ENCODE measurements at places on chromosomes 3 and 15.
A peak's percentile ranks its signal among the peaks of the same experiment; 100 is the strongest.

DNA sequence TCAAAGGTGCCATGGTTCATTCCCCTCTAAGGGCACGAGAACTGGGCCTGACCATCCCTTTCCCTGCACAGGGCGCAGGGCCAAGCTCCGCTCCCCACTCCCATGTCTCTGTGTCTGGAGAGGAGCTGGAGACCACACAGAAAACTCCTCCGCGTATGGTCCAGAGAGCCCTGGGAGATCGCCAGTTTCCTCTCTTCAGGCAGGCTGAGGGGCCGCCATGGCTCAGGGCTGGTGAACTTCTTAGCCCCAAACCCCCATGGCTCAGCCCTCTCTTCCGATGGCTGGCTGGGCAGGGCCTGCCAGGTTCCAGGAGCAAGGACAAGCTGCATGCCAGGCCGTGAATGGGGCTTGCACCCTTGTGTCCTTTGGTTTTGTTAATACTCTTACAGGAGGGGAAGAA, 52.9 kb downstream of the EXOG start:
- ATAC-seq, result no peak

GRCh38 chr3:150114873-150115540, 144.3 kb upstream of the PFN2 start:
- peak; percentile 41 for ATAC-seq

DNA sequence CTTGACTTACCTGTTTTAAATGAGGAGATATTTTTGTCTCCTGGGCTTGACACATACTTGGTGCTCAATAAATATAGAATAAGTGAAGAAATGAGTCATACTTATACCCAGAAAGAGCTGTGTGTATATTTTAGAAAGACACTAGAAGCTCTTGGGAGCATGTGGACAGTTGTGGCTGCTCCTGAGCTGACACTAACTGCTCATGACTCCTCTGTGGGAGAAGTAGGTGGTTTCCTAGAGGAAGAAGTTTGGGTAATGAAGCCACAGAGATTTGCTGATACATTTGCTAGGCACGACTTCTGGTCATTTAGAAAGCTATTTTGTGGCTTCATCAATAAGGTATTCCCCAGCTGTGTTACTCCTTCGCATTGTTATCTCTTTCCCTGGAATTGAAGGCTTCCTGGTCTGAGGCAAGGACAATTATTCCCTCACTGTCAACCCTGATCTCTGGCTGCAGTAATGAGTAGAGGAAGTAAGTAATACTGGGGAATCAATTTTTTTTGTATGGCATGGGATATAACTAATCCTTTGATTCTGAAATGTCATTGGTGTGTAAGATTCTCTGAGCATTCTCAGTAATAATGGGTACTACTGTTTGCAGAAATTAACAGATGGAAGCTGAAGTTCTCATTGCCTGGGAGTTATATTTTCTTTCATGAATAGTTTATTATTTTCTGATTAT, 79.6 kb upstream of the DCBLD2 start:
- peak; percentile 63 for ATAC-seq

DNA sequence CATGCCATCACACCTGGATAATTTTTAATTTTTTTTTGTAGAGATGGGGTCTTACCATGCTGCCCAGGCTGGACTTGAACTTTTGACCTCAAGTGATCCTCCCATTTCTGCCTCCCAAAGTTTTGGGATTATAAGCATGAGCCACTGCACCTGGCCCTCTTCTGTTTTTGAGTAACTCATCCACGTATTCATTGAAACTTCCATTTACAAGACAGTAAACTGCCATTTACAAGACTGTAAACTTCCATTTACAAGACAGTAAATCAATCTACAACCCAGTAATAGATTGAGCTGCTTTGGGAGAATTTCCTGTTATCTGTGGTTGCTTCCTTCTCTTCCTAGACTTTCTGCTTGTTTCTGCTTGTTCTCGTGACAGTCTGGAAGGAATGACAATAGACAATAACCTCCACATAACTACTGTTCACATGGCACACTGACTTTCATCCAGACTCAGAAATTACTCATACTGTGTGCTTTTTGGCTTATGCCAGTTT, 114.7 kb upstream of the CCNL1 start:
- no peak for ATAC-seq

DNA sequence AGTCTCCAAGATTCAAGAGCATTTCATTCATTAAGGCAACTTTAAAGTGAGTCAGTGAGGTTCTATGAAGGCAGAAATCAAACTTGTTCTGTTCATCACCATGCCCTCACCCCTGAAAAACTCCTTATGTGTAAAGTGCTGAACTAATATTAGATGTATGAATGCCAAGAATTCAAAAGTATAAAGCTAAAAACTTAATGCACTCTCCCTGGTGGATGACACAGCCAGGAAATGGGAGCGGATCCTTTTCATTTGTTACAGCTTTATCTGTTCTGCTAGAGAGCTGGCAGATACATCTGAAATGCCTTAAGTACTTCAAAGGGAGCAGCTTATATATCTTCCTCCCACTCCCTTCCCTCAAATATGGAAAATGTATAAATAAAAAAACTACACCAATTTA, 8.2 kb downstream of the TXNRD3 start:
- no peak for ATAC-seq

GRCh38 chr15:98684436-98684835, 36.1 kb downstream of the IGF1R start:
- no peak for ATAC-seq

DNA sequence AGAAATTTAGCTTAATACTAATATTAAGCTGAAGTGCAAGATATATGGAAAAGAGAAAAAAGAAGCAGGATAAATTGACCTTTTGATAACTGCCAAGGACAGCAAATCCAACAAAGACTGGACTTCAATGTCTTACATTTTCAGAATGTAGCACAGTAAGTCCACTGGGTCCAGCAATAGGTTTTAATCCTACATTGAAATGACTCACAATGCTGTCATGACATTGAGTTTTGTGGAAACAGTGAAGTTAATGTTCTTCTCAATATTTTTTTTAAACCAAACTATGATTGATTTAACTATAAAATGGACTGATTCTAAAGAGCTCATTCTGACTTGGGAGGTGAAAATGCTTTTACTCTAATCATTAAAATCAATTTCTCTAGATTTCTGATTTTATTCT, 166.6 kb upstream of the ZNF717 start:
- ATAC-seq, result no peak

- no peak for ATAC-seq
Measured at GRCh38 chr3:156211583-156211982, 91.2 kb downstream of the KCNAB1 start.

DNA sequence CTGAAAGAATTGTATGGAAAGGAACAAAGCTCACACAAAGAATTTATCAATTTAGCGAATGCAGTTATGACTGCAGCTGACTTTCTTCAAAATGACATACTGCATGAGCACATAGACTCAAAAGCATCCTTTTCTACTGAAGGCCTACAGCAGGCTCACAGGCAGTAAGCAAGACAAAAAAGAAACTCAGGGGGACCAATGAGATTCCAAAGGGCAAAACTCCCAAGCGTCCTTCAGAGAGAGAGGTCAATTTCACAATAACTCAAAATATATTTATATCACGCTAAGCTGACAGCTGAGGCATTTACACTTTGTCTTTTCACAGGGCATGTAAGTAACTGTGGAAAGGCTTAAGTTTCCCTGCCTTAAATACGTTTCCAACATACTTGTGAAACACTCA, 427.9 kb upstream of the RASGRP1 start:
- no peak for ATAC-seq

GRCh38 chr3:25895031-25895430, 105.1 kb downstream of the OXSM start:
- no peak for ATAC-seq

DNA sequence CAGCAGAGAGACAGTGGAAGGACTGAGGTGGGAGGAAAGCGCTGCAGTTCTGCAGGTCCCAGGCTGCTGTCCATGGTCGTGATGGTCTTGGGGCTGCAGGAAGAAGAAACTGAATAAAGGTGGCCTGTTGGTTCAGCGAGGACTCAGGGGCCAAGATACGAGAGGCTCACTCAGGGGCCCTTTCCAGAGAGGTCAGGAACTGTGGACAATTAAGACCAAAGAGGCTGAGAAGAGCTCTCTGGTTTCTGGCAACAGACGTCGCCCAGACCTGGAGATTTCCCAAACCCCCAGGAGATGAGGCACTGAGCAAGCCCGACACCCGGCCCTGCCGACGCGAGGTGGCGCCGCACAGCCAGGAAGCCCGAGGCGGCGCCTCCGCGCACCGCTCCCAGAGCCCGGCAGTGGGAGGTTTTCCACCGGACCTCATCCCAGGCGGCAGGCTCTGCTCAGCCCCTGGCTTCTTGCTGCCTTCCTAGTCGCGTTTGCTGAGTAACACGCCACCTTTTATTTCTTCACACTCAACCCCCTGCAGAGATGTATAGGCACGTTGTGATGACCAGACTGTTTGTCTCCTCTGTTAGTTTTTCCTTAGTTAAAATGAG, 56.4 kb upstream of the ARRDC4 start:
- ATAC-seq, result no peak
